ENCODE measurements at places on chromosomes 3 and 15.

DNA sequence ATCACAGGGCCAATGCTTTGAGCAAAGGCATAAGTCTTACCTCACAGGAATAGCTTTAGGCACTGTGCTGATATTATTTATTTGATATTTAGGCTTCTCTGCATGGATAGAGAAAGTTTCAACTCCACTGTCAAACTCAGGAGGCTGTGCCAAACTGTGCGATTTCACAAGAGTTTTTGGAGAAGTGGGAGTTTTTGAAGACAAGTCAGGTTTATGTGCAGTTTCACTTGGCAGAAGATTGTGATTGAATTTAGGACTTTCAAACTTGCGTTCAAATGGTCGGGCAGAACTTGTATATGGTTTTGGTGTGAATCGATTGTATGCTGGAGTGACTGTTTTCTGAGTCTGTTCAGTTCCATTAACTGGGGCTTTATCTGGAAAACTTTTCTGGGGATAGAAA is 113.7 kb downstream of the TJP1 start:
- DNase-seq = no peak

- no peak for DNase-seq
Measured at GRCh38 chr15:44519537-44519936, 17.4 kb upstream of the EIF3J start.

DNA sequence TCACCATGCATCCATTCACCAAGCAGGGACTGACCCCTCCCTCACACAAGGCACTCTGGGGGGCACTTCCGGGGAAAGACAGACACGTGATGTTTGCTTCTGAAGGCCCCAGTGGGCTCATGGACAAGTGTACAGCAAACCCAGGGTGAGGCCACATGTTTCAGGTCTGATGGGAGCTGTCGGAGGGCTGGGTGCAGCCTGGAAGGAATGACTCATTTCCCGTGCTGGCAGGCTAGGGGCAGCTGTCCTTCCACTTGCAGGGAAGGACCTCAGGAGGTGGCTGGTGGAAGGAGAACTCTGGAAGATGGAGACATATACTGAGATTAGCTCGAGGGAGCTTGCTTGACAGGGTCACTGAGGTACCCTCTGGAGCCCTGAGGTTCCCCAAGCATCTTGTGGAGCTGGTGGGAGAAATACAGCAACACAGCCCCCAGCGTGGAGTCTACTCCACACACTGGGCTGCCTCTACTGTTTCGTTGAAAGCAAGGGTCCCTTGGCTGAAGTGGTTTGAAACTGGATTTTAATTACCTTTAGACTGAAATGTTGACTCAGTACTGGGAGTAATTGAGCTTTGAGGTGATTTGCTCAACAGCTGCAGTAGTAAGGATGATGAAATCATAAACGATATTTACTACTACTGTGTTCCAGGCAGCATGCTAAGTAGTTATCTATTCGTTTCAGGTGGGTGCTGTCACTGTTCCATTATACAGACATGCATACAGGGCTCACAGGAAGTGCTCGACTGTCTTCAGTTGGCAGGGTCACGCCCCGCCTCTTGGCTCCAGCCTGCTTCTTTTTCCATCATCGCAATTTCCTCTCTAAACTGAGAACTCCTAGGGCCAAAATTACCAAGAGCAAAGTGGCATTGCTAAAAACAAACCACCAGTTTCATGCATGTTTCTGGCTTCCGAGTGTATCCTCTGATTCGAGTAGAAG is 230.4 kb downstream of the ADAMTS17 start:
- DNase-seq = no peak

DNA sequence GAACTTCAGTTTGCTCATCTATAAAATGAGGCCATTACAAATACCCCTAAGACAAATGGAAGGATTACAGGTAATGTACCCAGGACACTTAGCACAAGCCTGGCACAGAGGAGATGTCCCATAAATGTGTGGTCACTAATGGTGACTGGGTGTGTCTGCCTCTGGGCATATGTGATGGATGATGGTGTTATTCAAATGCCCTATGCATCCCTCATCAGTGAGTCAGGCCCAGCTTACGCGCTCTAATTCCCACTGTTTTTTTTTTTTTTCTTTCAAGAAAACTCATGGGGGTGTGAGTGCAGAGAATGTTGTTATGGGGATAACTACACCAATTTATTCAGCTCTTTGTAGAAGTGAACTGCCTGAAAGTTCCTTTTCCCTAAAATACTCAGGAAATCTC is 23.6 kb upstream of the KIF23 start:
- DNase-seq = no peak

- DNase-seq = no peak
Measured at GRCh38 chr3:157156837-157157635, 2.9 kb downstream of the CCNL1 start.

DNA sequence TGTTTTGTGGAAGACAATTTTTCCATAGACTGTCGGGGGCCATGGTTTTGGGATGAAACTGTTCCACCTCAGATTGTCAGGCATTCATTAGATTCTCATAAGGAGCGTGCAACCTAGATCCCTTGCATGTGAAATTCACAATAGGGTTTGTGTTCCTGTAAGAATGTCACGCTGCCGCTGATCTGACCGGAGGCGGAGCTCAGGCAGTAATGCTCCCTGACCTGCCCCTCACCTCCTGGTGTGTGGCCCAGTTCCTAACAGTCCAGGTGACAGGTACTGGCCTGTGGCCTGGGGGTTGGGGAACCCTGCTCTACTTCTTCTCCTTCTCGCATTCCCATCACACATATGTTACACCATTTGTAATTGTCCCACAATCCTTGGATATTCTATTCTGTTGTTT is 11.0 kb downstream of the CHRNA7 start:
- no peak for DNase-seq

- DNase-seq = no peak
Measured at GRCh38 chr3:196314597-196314996, 3.4 kb downstream of the DYNLT2B start.

DNA sequence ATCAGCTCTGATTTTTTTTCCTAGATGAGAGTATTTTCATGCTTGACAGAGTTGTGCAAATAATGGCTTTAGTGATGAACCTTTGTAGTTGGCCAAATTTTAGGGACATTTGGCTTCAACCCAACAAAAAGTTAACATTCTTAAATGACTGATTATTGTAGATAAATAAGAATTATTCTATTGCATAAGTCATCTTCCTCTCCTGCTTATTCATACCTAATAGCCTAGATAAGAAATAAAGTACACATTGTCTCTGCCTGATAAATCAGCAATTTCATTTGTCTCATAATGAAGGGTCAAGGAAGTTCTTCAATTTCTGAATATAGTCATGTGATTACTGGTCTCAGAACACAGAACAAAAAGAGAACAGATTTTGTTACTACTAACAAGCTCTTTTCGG is 428.9 kb upstream of the IL12A start:
- DNase-seq = no peak

GRCh38 chr3:76132154-76132470 is 346.8 kb upstream of the ZNF717 start:
- DNase-seq = no peak

GRCh38 chr3:45659661-45660566 is 29.3 kb upstream of the SACM1L start:
- no peak for DNase-seq
